Stimulated activated CD4-positive, alpha-beta T cell treated with anti-CD3 and anti-CD28 coated beads, Interleukin-2, amount 100 ng/mL, for 24 hours (primary cell): ENCODE measurements at places on chromosomes 3 and 15.

DNA sequence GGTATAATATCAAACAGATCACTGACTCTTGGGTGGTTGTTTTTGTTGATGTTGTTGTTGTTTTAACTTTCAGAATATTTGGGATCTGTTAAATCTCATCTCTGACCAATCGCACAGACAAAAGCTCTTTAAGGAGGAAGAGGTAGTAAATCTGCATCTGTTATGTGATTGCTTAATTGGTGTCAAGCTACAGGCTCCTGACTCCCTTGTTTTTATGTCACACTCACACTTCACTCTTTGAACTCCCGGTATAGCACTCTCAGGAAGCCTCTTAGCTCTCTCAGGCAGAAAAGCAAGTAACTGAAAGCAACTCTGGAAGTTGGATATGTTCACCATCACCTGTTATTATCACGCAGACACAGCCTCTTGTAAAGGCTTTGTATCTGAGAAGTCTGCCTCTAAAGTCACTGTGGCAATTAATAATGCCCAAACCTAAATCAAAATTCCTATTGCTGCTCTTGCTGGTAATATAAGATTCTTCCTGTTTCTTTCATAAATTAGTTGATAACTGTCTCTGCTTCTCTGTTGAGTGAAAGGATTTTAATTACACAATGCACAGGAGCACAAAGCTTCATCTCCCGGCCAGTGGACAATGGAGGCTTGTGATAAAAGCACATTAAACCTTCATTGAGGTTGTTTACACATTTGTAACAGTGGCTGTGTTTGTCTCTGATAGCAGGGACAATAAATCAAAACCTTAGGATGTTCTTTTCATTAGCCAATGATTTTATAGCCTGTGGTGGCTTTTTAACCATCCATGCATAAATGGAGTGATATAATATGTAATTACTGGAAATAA is 576.7 kb downstream of the MFSD1 start:
- DNase-seq: no peak

DNA sequence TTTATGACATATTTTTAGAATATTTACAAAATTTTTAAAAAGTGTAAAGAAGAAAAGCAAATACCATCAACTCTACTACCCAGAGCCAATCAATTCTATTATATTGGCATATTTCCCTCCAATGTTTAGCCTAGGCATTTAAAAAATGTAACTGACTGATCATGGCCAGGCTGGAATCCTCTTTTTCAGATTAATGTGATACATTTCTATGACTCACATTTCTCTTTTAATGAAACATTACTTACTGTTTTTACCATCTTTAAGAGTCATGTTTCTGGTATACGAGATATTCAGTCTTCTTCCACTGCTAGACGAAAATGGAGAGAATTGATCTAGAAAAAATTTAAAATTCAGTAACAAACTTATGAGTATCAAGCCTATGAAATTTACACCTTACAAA is 53.4 kb upstream of the DCUN1D1 start:
- DNase-seq: no peak

DNA sequence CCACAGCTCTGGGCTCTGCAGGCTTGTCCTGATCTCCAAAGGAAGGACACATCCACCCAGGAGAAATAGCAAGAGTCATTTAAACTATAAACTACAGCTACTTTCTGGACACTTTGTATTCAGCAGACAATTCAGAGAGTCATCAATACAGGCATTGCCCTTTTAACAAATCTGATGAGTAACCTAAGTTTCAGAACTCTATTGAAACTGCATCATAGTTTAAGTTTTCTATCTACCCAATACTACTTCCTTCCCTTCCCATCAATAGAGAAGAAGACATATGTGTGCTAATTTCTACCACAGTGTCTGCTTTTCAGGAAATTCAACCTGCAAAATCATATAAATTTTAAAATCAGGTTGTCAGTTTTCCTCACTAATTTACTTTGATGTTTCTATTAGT is 736.5 kb downstream of the IGSF11 start:
- DNase-seq: no peak

DNA sequence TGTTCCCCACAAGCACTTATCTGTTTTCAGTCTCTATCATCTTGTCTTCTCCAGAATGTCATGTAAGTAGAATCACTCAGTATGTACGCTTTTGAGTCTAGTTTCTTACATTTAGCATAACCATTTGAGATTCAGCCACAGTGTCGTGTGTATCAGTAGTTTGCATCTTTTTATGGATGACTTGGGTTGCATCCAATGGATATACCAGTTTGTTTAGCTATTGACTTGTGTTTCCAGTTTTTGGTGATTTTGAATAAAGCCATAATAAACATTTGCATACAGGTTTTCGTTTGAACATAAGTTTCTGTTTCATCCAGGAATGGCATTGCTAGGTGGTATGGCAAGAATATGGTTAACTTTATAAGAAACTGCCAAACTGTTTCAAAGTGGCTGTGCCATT is 12.1 kb downstream of the GRIP2 start:
- DNase-seq: no peak

- DNase-seq: no peak
Measured at GRCh38 chr15:44092221-44092620, 102.8 kb downstream of the FRMD5 start.

- DNase-seq: no peak
Measured at GRCh38 chr3:32593903-32594525, 23.4 kb upstream of the DYNC1LI1 start.

- no peak for DNase-seq
Measured at GRCh38 chr15:32888221-32888761, 170.5 kb downstream of the GREM1 start.

GRCh38 chr3:177906126-177906511 is 630.1 kb upstream of the KCNMB2 start:
- DNase-seq: no peak

DNA sequence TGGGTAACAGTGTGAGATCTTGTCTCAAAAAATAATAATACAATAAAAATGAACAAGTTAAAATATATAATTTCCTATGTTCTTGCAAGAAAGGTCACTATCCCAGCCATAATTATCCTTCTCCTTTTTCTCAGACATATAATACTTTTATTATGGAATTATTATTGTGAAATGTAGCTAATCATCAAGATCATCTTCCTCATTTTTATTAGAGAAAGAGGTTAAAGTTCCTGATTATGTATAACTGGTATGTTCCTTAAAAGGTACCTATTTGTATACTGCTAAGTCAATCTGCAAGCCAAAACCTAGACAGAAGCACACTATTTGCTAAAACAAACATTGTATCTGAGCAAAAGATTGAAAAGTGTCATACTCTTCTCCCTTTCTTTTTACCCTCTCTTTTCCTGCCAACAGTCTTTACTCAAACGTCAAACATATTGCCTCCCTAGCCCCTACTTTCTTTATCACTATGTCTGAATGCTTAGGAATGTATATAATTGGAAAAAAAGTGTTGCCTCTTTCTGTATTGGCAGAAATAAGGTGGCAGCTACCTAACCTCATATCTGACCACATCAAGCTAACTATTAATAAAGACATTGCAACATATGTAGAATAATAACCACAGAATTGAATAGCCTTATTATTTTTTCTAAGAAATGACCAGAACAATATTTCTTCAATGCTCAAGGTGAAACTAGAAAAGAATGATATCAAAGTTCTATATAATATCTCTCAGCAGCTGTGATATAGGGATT is 18.5 kb downstream of the SEC11A start:
- DNase-seq: no peak

- no peak for DNase-seq
Measured at GRCh38 chr15:33069161-33069560, 125.4 kb downstream of the FMN1 start.

- DNase-seq: no peak
Measured at GRCh38 chr3:54954521-54954920, 26.7 kb upstream of the LRTM1 start.

GRCh38 chr3:126895178-126896066 is 87.5 kb upstream of the PLXNA1 start:
- DNase-seq: no peak

DNA sequence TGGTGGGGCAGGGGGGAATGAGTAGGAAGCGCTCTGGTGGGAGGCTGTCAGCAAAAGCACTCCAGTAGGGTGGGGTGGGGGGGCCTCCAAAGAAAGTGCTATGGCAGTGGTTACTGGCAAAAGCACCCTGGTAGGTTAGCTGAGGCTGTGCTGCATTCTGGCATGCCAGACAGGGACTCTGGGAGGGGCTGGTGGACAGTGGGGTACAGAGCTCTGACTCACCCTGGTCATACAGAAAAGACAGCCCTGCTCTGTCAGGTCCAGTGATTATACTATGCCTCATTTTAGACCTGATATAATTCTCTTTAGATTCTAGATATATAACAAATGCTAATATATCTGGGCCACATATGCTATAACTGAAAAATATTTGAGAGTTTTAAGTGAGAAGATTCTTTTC is 82.8 kb upstream of the CPNE4 start:
- DNase-seq: no peak

DNA sequence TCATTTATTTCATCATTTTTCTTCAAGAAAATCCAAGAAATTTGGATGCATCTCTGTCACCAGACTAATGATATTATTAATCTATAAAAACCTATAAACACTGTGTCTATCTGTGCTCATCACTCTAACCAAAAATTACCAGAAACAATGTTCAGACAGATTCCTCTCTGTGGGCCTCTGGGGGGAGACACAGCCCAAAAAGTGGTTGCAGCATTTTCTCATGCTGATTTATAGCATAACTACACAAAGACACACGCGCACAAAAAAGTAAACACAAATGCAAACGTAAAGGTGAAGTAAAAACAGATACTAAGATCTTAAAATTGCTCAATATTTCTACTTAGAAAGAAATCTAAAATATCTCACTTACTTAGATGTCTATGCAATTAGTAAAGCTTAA is 976.0 kb downstream of the GBE1 start:
- no peak for DNase-seq

DNA sequence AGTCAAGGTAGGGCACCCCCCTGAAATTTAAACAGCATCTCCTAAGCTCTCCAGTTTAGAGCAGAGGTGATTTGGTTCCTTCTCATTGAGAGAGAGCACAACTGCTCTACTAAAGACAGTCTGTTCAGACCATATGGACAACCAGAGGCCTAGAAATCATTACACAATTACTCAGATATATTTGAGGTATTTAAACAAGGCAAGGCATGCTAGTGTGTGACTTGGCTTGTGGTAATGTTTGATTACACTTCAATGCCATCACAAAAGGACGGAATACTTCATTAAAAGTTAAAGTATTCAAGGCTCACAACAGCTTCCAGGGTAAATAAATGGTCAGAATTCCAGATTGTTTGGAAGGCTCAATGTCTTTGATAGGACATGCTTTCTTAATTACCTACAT is 110.2 kb downstream of the LRTM1 start:
- DNase-seq: no peak

DNA sequence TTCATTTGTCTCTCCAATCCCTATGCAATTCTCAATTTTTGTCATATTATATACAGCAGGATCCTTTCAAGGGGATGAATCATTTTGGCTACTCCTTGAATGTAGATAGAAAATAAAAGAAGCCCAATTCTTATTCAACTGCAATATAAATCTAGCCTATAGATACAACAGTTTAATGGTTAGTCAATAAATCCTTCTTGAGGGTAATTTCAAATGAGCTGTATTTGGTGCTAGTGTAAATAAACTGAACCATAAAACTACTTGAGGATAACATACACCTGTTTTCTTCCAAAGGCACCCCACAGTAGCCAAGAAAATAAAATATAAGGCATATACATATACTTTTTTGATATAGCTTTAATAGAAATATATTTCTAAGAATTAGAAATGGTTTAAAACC is 830.3 kb downstream of the ROBO1 start:
- DNase-seq: no peak

DNA sequence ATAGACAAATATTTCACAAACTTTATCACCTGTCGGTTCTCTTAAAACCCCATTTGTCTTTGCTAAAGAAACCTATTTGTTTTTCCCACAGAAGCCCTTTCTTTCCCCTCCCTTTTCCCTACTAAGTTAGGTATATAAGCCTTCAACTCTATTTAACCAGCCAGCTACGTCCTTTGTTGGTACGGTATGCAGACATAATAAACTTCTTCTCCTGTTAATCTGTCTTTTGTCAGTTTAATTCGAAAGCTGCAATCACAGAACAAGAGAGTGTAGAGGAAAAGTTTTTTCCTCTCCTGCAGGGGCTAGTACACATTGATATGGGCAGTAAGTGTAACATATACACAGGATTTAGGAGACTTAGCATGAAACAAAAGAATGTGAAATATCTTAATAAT is 21.9 kb upstream of the C15orf39 start:
- DNase-seq: no peak

GRCh38 chr3:150653110-150653561 is 50.0 kb downstream of the SELENOT start:
- no peak for DNase-seq

DNA sequence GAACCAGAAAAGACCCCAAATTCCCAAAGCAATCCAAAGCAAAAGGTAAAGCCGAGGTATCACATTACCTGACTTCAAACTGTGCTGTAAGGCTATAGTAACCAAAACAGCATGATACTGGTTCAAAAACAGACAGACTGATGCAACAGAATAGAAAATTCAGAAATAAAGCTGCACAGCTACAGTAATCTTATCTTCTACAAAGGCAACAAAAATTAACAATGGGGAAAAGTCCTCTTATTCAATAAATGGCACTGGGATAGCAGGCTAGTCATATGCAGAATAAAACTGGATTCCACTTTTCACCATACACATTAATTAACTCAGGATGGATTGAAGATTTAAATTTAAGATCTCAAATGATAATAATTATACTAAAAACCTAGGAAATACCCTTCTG is 392.6 kb upstream of the CBLB start:
- no peak for DNase-seq

GRCh38 chr3:137612291-137612690 is 151.8 kb upstream of the SOX14 start:
- DNase-seq: no peak

DNA sequence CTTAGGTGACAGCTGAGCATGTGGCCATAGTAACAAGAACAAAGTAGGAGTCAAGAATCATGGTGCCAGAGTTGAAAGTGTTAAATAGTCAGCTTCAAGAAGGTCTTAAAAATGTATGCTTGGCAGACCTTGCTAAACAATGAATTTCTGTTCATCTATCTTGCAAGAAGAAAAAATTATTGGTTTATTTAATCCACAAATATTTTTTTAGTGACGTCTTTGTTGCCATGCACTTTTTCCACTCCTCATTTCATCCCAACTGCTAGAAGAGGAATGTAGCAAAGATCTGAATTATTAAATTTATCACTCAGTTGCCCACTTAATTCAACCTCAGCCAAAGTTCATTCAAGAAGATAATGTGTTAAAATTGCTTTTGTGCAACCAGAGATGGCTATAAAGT is 3.2 kb upstream of the SLC4A7 start:
- DNase-seq: no peak

- DNase-seq: no peak
Measured at GRCh38 chr3:109902549-109902948, 565.2 kb upstream of the DPPA4 start.

GRCh38 chr3:188309437-188310269 is 155.7 kb downstream of the LPP start:
- no peak for DNase-seq

- DNase-seq: no peak
Measured at GRCh38 chr15:32718227-32718820, 520 bp downstream of the GREM1 start.
